ENCODE measurements at places on chromosomes 3 and 15.

DNA sequence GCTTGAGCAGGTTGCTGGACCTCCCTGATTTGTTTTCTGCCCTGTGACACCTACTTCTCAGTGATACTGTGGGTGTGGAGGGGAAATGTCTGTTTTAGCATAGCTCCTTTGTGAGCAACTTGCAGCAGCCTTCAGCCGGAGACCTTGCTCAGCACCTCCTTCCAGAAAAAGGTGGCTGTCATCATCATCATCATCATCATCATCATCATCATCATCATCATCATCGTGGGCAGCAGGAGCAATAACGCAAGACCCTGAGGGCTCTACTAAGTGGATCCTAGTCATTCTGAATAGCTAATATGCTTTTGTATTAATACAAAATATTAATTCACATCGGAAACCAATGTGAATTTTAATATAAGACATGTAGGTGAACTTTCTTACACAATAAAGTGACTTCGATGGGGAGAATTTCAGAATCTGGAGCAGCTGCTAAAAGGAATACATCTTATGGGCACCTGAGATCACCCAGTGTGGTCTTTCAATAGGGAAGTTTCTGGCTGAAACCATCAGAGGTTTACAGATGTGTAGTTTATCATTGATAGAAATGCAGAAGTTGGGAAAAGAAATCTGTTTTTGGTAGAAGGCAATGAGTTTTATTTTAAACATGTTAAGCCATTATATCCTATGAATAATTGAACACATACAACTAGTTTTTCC, 8.6 kb downstream of the GABRR3 start:
- DNase-seq: no peak

GRCh38 chr3:28624084-28624483, 275.5 kb upstream of the AZI2 start:
- no peak for DNase-seq

DNA sequence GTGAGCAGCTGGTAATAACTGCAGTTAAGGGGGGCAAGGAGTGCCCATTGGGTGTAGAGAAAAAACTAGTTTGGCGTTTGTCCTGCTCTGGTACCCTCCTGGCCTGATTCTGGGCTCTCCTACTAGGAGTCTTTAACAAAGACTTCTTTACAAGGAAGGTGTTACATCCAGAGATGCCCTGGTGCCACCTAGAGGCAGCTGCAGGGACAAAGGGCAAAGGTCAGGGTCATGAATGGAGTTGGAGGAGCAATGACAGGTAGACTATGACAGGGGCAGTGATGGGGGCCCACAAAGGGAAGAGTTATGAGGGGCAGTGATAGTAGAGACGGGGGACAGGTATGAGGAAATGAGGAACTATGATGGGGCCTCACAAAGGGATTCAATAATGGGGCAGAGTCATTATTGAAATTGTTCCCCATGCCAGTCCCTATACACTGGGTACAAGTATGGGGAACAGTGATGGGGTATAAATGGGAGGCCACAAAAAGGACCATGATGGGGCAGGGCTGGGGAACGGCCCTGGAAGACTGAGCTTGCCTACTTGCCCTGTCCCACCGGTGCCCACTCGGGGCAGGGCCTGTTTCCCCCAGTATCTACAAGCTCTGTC, 7.9 kb downstream of the CCDC71 start:
- DNase-seq: peak; percentile 52

GRCh38 chr3:152243301-152243711, 25.4 kb upstream of the MBNL1 start:
- DNase-seq: no peak

DNA sequence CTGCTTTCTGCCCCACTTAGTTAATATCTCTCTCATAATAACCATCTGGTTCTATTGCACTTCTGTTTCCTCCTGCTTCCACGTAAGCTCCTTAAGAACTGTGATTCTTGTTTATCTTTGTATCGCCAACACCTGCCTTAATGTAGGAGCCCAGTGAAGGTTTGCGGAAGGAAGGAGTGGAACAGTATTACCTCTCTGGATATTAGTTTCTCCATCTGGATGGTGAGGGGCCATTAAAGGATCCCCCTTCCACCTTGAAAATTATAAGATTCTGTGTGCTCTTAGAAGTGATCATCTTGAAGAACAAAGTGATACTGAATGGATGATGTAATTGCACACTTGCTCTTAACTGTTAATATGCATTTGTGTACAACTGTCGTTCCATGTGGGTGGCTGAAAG, 2.2 kb downstream of the CHRNA5 start:
- no peak for DNase-seq

DNA sequence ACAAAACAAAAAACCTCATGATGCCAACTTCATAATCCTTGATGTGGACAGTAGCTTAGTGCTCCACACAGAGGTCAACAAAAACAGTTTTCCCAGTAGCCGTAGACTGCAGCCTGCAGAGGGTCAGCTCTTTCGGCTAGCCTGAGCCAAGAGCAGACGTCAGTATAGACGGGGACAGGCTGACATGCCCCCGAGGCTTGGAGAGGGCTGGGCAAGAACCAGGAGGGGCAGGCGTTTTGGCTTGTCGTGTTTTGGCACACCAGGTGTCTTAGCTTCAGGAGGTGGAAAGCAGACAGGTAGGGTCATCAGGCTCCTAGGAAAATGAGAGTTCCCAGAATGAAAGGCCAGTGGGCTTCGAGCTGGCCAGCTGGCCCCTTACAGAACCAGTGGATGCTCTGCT, 21.8 kb downstream of the CAND2 start:
- DNase-seq: no peak

GRCh38 chr3:170953736-170954135, 45.3 kb upstream of the EIF5A2 start:
- no peak for DNase-seq

DNA sequence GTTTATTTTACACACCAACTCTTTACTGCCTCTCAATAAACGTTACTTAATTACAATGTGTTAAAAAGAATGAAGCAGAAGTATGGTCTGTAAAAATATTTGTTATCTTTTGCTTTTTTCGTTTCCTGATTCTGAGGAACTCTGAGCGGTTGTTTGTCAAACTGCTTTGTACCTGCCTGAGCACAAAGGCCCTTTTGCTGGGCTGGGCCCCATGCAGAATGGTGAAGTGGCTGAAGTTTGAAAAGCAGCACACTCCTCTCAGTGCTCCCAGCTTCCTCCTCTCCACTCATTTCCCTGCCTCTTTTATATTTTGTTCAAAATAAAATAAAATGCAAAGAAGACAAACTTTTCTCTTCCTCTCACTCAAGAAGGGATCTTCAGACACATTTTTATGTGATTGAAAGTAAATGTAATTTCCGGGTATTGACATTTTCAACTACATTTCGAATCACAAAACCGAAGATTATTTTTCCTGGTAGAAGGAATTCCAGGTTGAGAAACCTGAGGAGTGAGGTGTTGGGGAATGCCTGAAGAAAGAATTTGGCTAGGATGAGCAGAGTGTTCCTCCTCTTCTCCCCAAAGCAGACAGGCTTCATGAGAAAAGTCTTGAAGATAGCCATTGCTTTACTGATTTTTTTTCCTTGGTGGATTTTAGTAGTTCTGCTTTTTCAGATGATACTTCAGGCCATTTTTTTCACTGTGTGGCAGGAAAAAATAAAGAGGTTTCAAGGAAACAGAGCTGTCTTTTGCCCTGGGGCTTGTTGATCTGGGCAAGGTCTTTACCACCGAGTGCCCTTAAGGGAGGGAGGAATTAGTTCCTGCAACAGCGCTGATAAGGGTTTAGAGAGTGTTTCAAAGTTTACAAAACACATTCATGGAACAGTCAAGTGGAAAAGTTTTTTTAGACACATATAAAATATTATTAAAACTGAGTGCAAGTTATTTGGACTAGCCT, 229.8 kb downstream of the NFKBIZ start:
- no peak for DNase-seq

GRCh38 chr15:53721334-53722087, 38.0 kb downstream of the WDR72 start:
- no peak for DNase-seq

GRCh38 chr3:8529738-8530525, 28.3 kb downstream of the LMCD1 start:
- no peak for DNase-seq

GRCh38 chr15:30056166-30056565, 26.6 kb upstream of the GOLGA8J start:
- no peak for DNase-seq

- DNase-seq: no peak
Observed at GRCh38 chr15:61115679-61116078, 113.4 kb downstream of the RORA start.

- no peak for DNase-seq
Observed at GRCh38 chr3:69998759-69999139, 784 bp upstream of the SAMMSON start.

GRCh38 chr3:102580760-102581159, 145.9 kb downstream of the ZPLD1 start:
- no peak for DNase-seq

DNA sequence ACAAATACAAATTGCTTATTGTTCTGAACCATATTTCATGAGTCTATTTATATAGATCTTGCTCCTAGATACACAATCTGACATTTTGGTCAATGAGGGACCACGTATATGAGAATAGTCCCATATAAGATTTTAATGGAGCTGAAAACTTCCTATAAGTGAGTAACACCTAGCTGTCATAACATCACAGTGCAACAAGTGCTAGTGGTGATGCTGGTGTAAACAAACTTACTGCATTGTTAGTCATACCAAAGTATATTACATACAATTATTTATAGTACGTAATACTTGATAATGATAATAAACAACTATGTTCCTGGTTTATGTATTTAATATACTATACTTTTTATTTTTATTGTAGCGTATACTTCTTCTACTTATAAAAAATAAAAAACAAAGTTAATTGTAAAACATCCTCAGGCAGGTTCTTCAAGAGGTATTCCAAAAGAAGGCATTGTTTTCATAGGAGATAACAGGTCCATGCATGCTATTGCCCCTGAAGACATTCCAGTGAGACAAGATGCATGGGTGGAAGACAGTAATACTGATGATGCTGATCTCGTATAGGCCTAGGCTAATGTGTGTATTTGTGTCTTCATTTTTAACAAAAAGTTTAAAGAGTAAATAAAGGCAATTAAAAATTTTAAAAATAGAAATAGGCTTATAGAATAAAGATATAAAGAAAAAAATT, 46.8 kb upstream of the NAALADL2 start:
- no peak for DNase-seq

- no peak for DNase-seq
Observed at GRCh38 chr3:11624704-11625375, 18.9 kb downstream of the VGLL4 start.

DNA sequence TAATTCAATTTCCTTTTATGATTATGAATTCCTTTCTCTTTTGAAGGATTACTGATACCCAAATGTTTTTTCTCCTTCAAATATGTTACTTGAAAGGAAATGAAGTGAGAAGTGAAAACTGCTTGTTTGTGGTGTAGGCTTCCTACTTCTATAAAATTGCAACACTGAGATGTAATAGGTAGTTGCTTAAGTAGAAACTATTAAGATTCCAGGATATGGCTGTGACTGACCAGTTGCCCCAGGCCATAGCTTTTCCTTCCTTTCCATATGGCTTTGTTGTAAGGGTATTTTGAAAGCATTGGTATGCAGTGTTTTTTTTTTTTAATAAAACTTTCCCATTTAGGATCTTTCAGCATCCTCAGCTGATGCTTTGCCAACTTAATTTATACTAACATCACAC, 28.5 kb downstream of the DNAJC13 start:
- DNase-seq: no peak

GRCh38 chr3:16140894-16141285, 33.6 kb upstream of the GALNT15 start:
- DNase-seq: no peak

DNA sequence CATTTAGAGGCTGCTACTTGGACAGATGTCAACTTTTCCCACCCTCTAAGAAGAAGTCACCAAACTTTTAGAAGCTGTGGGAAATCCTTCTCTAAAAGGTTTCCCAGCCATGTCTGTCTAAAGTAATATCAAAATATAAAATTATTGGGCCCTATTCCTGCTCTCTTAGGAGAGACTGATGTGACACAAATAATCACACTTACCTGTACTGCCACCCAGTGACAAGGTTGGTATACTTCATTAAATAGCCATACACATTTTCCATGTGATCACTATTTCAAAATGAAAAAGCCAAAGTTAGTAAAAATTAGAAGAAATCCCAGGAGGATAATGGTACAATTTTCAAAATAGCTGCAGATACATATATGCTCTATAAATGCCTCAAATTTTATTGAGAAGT, 12.6 kb downstream of the OSBPL11 start:
- no peak for DNase-seq

DNA sequence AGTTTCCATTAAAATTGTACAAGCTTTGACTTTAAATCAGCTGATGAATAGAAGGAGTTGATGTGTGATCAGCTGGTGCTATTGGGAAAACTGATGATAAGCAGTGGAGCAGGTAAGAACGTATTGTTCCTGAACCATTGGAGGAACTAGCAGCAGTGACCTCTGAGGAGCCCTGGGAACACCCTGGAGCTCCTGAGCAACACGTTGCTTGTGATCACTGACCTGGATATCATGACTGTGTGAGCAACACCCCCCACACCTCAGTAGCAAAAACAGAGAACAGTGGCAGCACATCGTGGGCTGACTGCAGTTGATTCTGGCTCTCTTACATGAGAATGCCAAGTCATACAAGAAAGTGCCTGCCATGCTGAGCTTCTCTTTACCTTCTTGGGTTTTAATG, 72.9 kb downstream of the BLM start:
- DNase-seq: no peak

DNA sequence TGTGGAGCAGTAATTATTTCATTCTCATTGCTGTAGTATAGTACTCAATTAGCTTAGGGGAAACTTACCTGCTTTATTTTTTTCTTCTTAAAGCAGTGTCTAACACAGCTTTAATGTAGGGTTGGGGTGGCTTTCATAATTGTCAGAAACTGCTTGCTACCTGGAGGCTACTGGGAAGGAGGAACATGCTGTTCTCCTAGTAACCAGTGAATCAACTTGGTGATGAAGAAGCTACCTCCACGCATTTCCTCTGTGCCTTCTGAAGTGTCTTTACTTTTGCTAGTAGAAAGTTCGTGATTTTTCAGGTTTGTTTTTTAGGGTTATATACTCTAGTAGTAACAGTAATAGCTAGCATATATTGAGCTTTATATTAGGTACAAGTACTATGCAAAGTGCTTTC, 11.5 kb downstream of the FEM1B start:
- DNase-seq: no peak

- DNase-seq: no peak
Observed at GRCh38 chr3:151909681-151910405, 36.4 kb downstream of the SUCNR1 start.

DNA sequence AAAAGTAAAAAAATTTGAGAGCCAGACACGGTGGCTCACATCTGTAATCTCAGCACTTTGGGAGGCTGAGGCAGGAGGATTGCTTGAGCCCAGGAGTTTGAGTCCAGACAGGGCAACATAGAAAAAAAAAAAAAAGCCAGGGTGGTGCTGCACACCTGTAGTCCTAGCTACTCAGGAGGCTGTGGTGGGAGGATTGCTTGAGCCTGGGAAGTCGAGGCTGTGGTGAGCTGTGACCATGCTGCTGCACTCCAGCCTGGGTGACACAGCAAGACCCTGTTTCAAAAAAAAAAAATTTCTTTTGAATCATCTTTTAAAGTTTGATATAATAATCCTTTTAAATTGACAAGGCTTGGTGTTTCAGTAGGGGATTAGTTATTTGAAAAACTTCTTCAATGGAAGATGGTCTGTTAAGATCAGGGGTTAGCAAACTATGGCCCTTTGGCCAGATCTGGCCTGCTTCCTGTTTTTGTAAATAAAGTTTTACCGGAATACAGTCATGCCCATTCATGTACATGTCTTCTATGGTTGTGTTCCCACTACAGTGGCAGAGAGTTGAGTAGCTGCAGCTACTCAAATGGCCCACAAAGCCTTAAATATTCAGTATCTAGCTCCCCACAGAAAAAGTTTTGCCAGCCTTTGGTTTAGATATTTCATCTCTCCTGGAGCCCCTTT, 28.9 kb downstream of the CDAN1 start:
- DNase-seq: no peak

Data from stimulated activated CD4-positive, alpha-beta T cell treated with anti-CD3 and anti-CD28 coated beads, TNF-alpha, amount 100 ng/mL, for 24 hours (primary cell).